ENCODE measurements at places on chromosomes 4 and X.

DNA sequence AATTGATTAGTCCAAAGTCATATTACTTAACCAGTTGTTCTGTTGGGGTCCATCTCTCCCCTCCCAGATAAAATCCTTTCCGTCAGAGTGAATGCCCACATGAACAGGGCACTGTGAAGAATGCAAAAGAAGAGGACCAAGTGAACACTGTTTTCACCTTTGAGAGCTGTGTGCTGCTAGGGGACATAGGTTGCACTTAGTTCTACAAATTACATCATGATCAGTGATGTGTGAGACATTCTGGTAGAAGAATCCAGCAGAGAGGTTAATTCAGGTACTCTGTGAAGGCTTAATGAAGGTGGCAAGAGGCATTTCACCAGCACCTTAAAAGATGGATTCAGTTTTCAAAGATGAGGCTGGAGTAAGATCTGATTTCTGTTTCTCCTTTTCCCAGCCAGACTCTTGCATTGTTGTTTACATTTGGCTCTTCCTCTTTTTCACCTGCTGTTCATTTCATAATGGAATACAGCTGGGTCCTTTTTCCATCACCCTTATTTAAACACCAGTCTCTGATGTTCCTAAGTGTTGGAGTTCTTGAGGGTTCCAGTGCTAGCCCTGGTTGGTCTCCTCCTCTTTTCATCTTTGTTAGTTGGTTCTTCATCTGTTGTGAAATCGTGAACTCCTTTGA lies 10.9 kb downstream of the GAB1 start:
- no peak for DNase-seq

- no peak for DNase-seq
Measured at GRCh38 chr4:118281611-118282442, 71.0 kb downstream of the PRSS12 start.

DNA sequence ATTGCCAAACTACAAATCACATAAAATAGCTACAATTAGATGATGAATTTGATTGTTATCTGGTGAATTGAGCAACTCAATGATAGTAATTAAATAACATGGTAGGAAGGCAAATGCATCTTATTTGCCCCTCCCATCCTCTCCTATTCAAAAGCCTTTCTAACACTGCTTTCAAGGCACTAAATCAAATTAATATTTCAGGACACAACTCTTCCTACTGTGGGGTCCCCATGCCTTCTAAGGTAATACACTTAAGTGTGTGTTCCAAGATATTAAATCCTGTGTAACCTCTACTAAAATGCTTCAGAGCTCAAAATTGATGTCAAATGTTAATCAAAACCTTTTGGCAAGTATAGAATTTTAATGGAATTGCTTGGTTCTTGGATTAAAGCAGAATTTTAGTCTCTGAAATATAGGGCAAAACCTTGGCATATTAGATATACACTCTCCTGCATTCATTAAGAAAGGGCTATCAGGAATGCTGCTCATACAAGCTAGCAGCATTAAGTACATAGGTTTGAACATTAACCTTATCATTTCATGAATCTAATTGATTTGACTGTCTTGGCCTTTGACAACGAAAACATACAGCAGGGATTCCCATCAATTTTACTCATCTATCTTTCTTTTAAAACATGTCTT lies 371.8 kb upstream of the GALNTL6 start:
- no peak for DNase-seq

DNA sequence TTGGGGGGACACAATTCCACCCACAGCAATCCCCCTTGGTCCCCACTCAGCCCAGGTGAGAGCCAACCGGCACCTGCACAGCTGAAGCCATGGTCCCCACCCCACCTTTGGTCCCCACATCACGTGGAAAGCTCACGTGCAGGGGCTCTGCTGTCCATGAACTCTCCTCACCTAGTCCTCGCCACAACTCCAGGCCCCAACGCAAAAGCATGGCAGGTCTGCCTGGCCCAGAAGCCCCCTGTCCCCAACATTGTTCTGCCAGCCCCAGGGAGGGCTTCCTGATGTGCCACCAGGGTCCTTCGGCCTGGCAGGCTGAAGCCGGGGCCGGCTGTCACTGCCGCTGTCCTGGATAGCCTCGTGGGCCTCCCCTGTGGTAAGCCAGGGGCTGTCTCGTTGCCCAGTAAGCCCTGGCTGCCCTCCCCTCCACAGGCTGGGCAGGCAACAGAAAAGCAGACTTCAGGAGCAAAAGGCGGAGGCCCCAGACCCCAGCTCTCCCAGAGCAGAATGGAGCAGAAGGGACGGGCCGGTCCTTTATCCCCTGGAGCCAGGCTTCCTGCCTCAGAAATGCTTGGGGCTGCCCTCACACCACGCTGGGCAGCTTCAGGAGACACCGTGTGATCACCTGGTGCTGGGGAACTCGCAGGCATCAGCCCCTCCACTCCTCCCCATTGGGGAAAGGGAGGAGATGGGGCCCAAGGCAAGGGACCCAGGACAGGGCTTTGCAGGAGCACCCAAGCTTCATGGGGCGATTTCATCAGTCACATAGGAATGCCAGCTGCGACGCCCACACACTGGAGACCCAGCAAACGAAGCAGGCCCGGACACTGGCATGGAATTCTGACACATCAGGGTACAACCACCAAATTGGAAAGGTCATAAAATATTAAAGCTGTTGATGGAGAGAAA lies 103.7 kb downstream of the ADRA2C start:
- DNase-seq: no peak

GRCh38 chr4:6953751-6954380 lies 44.2 kb downstream of the TBC1D14 start:
- DNase-seq: peak; percentile 82

Data from heart right ventricle (tissue), 16 donors.